Kidney glomerular epithelial cell (primary cell): ENCODE measurements at places on chromosomes 3 and 15.

DNA sequence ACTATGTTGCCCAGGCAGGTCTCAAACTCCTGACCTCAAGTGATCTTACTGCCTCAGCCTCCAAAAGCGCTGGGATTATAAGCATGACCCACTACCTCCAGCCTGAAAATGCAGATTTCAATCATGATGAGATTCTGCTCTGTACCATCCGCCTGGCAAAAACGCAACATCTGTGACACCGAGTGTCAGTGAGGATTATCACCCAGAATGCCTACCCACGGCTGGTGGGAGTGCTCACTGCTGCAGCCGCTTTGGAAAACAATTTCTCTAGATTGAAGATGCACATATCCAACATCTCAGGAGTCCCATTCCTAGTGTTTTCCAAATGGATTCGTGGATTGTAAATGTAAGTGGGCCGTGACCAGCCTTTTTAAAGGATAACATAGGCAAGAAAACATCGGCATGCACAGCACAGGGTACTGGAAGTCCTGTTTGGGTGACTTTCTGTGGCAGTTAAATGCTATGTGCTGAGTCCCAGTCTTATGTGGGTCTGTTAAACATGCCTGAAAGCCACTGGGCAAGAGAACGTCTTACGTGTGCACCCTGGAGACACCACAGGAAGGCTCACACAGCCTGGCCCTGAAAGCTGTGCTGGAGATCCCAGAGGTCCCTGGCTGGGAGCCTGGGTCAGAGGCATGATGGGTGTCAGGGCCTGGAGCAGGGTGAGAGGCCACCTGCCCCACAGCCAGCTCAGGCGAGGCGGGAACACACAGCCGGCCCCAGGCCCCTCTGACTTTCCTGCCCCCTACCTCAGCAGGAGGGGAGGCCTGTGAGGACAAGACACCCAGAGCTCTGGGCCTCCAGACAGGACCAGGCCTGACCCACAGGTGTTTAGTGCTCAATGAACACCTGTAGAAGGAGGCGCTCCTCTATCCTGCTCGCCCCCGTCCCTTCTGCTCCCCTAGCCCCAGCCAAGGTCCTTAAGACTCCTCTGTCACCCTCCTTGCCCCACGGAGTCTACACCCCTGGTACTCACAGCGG lies 918 bp downstream of the PRSS50 start:
- DNase-seq = no peak

- no peak for DNase-seq
Observed at GRCh38 chr3:115245899-115246298, 98.8 kb upstream of the ZBTB20 start.

- DNase-seq = no peak
Observed at GRCh38 chr3:97009427-97010019, 195.1 kb downstream of the EPHA6 start.

GRCh38 chr3:17356585-17356984 lies 385.8 kb downstream of the TBC1D5 start:
- DNase-seq = no peak

- no peak for DNase-seq
Observed at GRCh38 chr3:172307141-172307560, 141.1 kb downstream of the GHSR start.

DNA sequence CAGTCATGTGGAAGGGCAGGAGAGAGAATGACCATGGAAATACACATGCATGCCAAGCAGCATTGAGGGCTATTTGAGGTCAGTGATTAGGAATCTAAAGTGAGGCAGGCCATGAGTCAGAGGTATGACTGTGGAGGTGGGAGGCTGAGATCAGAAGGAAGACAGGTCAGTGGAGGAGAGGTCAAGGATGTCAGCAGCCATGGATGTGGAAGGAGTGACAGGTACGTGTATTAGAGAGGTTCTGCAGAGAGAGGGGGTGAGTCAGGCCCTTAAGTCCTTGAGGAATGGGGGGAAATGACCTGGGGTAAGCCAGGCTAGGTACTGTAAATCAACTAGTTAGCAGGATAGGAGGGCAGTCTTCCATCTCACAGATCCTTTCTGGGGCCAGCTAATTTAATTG lies 166.6 kb downstream of the ANO10 start:
- DNase-seq = peak; percentile 92

DNA sequence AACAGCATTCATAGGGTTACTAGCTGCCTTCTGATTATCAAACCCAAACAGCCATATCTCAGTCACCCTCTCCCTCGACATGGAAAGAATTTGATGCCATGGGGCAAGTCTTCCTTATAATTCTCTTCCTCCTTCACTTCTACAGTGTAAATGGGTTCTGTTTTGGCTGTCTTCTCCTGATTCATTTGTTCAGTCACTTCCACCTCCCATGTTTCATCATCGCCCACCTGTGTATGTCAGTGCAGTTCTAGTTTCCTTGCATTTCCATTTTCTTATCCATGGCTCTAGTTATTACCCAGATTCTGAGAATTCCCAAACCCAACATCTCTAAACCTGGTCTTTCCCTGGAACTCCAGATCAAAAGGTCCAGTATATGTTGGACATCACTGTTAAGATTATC lies 41.0 kb downstream of the RIOX2 start:
- no peak for DNase-seq

GRCh38 chr3:168951368-168951767 lies 712.1 kb downstream of the MECOM start:
- no peak for DNase-seq

GRCh38 chr3:53261712-53262111 lies 5.9 kb upstream of the TKT start:
- no peak for DNase-seq

DNA sequence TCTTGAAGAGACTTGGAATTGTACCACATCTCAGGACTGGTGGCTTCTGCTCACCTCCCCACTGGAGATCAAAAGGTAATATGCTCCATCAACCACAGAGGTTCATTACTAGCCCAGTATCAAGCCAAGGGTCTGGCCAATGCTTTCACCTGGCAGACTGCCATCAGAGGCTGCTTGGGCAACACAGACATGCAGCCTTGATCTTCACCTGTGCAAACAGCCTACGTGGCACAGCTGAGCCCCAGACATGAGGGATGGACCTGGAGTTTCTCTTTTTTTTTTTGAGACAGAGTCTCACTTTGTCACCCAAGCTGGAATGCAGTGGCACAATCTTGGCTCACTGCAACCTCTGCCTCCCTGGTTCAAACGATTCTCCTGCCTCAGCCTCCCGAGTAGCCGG lies 105.6 kb upstream of the HES1 start:
- DNase-seq = no peak

DNA sequence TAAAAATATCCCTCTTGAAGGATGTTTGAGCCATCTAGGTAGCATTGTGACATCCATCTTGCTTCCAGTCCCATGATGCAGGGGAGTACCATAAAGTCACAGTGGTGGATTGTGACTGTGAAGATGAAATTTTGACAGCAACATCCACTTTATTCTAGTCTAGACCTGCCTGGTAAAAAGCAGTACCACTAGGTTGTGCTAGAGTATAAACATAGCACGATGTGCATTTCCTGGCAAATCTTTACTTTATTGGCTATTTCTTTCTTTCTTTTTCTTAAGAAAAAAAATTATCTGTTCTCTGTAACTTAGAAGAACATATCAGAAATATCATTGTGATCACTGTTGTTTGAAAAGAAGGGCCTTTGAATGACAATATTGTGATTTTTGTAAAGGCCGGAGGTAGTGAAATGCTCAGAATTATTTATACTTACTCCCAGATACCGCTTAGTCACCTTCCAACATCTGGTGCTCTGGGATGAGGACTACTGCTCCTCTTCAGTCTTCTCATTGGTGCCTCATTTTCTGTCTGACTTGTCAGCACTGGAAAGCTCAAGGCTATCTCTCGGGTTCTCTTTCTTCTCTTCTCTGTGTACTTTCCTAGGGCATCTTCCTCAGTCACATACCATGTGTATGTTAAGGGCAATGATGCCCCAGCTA lies 35.6 kb downstream of the AGBL1 start:
- no peak for DNase-seq

GRCh38 chr3:141557961-141558706 lies 71.3 kb downstream of the RASA2 start:
- DNase-seq = no peak

DNA sequence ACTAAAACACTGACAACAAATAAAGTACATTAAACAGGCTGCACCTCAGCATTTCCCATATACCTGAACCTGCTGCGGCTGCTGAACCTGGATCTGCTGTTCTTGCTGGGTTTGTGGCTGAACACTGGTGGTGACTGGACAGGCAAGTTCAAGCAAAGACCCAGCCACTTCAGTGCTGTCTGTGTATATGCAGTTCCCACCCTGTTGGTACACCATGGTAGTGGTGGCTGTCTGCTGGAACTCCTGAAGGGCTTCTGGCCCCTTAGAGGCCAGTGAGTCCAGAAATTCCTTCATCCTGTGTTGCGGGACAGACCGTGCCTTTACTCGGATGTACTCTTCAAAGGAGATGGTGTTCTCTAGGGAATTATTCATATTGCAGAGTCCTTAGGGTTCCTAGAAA lies 17.2 kb downstream of the QRICH1 start:
- DNase-seq = no peak

DNA sequence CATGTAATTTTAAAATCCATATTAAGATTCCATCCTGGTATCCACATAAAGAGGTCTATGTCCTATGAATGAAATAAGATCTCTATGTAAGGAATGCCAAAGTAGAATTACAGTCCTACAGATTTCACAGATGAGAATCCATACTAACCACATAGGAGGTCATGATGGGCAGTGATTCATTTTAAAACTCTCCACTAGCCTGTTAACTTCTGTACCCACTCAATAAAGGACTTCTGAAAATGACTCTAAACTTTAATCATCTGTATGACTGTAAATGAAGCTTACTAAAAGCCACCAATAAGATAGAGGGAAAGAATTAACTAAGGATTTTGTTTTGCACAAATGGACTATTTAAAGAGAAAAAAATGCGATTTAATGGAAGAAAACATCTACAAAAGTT lies 28.7 kb downstream of the MORC1 start:
- no peak for DNase-seq

DNA sequence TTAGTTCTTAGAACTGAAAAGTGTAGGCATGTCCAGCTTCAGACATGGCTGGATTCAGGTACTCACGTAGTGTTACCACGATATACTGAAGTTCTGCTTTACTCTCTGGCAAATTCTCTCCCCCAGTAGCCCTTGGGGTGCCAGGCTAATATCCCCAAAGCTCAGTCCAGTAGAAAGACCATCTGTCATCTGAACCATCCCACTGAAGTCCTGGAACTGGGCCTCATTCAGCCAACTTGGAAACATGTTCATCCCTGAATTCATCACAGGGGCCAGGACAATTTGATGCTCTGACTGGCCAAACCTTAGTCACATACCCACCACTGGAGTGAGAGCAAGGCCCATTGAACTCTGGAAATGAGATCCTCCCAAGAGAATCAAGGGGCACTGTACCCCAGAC lies 8.2 kb downstream of the EFCC1 start:
- DNase-seq = no peak

GRCh38 chr15:40080847-40081246 lies 27.8 kb downstream of the BMF start:
- no peak for DNase-seq

GRCh38 chr15:43168192-43169107 lies 16.8 kb upstream of the CCNDBP1 start:
- DNase-seq = peak; percentile 8

DNA sequence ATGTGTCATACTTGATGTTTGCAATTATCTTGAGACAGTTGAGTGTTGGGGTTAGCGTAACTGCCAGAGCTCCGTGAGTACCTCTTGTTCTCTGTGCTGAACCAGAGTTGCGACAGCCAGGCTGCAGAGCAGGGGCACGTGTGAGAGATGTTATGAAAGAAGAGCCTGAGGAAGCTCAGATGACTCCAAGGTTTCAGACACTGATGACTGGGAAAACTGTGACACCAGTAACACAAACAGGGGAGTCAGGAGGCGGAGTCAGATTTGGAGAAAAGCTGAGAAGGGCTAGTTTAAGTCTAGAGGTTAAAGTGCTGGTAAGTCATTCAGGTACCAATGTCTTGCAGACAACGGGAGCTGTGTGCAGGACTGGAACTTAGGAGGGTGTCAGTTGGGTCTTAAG lies 45.0 kb downstream of the BLM start:
- DNase-seq = no peak

DNA sequence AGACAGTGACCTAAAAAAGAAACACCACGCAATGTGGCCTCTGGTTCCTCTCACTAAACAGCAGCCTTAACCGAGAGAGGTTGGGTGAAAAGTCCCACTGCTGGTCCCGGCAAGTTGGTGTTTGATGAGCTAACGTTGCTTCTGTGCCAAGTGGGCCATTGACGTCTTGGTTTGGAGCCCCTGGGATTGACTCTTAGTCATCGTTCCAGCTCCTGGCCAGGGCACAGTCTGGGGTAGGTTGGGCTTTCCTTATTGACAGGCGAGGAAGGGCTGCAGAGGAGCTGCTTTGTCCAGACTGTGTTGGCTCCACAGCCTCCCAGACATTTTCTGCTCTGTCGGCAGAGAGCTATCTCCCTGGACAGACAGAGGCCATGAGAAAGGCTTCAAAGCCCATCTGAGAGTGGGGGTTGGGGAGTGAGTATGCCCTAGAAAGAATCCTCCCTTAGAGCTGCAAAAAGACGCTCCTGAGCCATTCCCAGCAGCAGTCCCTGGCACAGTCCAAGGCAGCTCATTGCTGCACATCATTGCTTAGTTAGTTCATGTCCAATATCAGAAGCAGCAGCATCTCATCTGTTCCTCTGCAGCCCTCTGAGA lies 28.6 kb upstream of the C3orf80 start:
- DNase-seq = no peak

- DNase-seq = no peak
Observed at GRCh38 chr3:127692501-127693335, 20.0 kb downstream of the ABTB1 start.

DNA sequence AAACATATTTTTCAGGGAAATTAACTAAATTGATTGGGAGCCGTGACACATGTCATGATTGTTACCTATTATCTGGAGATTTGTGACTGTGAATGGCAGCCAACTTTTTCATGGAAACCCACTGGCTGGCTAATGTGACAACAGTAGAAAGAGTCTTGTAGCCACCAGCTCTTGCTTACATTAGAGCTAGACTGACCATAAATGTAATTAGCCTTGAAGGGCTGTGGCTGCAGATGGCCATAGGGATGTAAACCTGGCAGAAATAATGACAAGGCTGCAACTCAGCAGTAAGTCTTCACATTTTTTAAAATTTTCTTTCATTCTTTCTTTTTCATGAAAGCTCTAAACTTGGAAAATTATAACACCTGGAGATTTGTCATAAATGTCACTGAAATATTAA lies 168.2 kb upstream of the ROBO2 start:
- DNase-seq = no peak
